ENCODE measurements at places on chromosomes 11 and 22.

DNA sequence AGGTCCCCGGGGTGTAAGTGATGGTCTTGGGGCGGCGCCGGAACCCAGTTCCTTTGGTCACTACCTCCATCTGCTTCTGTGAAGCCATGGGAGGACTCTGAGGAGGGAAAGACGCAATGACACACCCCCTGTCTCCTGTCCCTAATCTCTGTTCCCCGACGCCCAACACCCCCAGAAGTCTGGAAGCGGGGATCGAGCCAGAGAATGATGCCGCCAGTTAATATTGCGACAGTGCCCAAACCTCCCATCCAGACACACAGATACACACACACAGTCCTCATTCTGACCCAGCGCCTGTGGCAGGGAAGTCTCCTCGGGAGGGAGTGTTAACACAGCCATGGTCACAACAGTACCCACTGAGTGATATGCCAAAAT lies 352 bp downstream of the C22orf23 start:
- DNase-seq: no peak

- DNase-seq: no peak
Measured at GRCh38 chr11:109026891-109027489, 362.1 kb downstream of the DDX10 start.

- DNase-seq: peak; percentile 77
Measured at GRCh38 chr22:36510966-36511881, 4.4 kb upstream of the FOXRED2 start.

- peak; percentile 43 for DNase-seq
Measured at GRCh38 chr11:69862331-69862771, 43.1 kb upstream of the FGF3 start.

- no peak for DNase-seq
Measured at GRCh38 chr11:121394785-121395184, 57.3 kb upstream of the SORL1 start.

DNA sequence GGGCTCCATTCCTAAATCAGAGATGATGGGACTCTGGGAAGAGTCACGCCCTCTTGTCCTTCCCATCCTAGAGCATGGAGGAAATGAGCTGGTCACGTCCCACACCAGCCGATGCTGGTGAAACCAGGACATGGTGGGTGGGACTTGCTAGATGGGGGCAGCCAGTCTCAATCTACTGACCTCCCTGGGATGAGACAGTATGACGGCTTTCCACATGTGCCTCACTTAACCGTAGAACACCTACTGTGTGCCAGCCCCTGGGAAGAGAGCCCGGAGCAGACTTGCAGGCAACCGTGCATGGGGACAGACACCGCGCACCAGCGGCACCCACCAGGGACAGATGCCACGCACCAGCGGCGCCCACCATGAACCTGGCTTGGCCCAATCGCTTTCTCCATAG lies 3.8 kb downstream of the OSBPL5 start:
- no peak for DNase-seq

DNA sequence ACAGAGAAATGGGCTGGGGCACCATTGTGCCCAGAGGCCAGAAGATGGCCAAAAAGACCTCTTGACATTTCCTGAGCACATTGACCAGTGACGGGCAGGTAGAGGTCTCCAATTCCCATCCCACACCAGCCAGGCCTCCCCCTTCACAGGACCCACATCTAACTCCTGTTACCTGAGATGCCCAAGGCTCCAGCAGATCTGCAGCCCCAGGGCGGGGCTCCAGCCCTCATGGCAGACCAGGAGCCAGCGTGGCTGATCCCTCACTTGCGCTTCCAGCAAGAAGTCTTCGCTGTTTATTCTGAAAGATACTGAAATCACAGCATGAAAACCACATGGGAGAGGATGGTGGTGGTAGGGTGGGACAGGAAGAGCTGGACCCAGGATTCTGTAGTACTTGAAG lies 9.0 kb downstream of the TMPRSS5 start:
- DNase-seq: no peak

DNA sequence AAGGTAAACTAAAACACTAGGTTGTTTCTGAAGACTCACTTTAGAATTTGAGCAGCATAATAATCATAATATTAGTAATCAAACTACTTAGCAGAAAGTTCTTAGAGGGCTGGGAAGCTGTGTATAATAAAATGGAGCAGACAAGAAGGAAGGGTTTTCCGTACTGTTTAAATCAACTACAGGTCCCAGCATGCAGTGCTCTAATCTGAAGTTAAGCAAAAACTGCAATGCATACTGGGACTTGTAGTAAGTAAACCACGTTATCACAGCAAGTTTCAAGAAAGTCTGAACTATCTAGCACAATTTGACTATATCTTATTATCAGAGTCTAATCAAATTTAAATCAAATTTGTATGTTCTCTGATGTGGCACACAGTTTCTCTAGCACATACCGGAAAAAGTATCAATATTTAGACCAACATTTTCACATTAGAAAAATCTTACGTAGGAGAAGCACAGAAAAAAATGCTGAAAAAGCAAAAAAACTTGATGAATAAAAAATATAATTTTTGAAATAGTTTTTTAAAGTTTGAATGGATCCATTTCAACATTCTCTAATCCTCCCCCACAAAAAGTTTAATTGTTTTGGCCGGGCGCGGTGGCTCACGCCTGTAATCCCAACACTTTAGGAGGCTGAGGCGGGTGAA lies 8.2 kb downstream of the PHF21A start:
- no peak for DNase-seq

- DNase-seq: peak; percentile 51
Measured at GRCh38 chr11:1230456-1231395, 7.9 kb downstream of the MUC5B start.

Measured in islet precursor cell (in vitro differentiated cells).